ENCODE measurements at places on chromosomes 16 and 17. TPM values are rescaled to one million over a fixed set of nuclear protein-coding genes. Genes with fewer than 3 reads are reported as not detected.

The HOXB9 gene
- not detected for total RNA-seq

The TM4SF5 gene
- total RNA-seq, result not detected

The SCIMP gene
- 0.77 TPM for total RNA-seq

The SYCE1L gene
- 6.0 TPM for total RNA-seq

The WNT9B gene
- 0.16 TPM for total RNA-seq

The SHISA9 gene
- total RNA-seq, result 2.7 TPM

The C16orf89 gene
- total RNA-seq, result 1.2 TPM

The CCL22 gene
- not detected for total RNA-seq

The PPP1R27 gene
- total RNA-seq, result not detected

The KCTD13 gene
- total RNA-seq, result 29.2 TPM

The HASPIN gene
- total RNA-seq, result 1.8 TPM

The MYH2 gene
- 272 TPM for total RNA-seq

The KRT36 gene
- total RNA-seq, result not detected
